ENCODE measurements at places on chromosomes 7 and 10.

- no peak for DNase-seq
Observed at GRCh38 chr10:1300218-1300617, 244.0 kb downstream of the WDR37 start.

GRCh38 chr10:124736491-124737136, 7.6 kb downstream of the FAM53B start:
- DNase-seq = peak; percentile 79

GRCh38 chr10:114261076-114261475, 22.0 kb downstream of the VWA2 start:
- no peak for DNase-seq

GRCh38 chr7:25752967-25753791, 398.8 kb upstream of the NFE2L3 start:
- no peak for DNase-seq

DNA sequence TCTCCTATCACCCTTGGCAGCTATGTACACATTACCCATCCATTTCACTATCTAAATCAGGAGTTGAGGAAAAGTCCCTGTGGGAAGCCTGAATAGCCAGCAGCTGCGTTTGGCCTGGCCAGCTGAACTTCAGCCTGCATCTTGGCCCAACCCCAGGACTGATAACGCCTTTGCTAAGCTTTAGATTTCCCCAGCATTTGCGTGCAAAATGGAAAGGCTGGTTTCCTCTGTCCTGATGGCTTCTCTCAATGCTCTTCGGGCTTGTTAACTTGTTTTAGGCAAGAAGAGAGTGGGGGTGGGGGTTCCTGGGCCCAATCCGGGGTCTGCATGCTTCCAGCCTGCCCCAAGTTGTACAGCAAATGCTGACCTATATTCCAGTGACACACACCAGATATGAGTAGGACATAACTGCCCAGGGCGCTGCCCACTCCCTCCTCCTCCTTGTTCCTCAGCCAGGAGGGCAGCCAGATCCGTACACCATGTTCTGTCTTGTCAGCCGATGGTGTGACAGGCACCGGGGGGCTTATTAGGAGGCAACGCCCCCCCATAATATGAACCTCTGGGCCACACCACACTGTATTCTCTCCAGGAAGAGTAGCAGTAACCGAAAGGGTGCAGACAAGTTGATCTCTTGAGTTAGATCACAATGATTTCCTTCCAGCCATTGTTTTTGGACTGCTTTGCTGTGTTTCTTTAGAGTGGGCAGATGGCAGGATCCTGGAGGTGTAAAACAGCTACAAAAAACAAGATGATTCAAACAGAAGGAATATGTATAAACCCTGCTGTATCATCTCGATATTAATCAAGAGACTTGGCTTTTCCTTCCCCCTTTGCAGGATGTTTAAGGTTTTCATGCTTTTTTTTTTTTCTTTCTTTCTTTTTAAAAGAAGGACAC, 339.0 kb downstream of the RNLS start:
- DNase-seq = peak; percentile 91
